ENCODE measurements at places on chromosomes 3 and 15.
A peak's percentile ranks its signal among the peaks of the same experiment; 100 is the strongest.

GRCh38 chr15:58401991-58402649, 29.7 kb upstream of the LIPC start:
- DNase-seq, result no peak

GRCh38 chr15:101141926-101142527, 109.8 kb downstream of the CHSY1 start:
- DNase-seq, result no peak

DNA sequence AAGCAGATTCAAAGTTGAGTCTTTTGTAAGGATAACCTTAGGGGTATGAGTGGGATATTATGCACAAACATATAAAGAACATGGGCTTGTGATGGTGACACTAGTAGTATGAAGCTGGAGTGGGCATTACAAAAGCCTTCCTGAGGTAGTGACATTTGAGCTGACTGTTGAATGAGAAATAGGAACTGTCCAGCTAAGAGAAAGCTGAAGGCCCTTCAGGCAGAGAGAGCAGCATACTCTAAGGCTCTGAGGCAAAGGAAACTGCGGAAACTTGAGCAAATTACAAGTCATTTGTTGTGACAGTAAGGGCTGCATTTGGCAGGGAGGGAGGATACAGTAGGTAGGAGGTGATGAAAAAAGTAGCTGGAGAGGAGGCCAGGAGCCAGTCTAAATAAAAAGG, 190.7 kb upstream of the CD96 start:
- no peak for DNase-seq

- no peak for DNase-seq
These were observed 5.6 kb upstream of the PYDC2 start for GRCh38 chr3:191455257-191455952.

GRCh38 chr3:8518138-8518537, 16.5 kb downstream of the LMCD1 start:
- no peak for DNase-seq

- DNase-seq, result peak; percentile 56
These were observed 815.1 kb downstream of the VGLL3 start for GRCh38 chr3:86175593-86176444.

- DNase-seq, result no peak
These were observed 67.9 kb downstream of the LRIG1 start for GRCh38 chr3:66432767-66433521.
